GM23248 (cell line): ENCODE measurements at places on chromosomes 1 and 21. TPM values are rescaled to one million over a fixed set of nuclear protein-coding genes. Genes with fewer than 3 reads are reported as not detected.

DNA sequence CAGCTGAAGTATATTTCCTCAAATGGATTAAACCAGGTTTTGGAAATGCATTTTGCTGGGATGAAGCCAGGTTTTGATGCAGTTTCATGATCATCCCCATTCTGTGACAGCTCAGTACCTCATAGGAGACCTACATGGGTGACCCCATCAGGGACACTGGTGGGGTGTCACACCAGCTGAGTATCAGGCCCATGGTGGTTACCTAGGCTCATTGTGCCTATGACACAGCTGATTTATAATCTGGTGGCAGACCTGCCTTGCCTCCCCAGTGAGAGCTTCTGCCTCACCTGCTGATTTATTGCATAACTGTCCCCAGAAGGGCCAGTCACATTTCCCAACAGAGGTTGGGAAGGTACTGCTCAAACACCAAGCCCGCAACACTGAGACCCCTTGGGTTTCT, 3.8 kb downstream of the NCF2 start:
- no peaks in the 10 kb centered on the region for H3K27me3 ChIP-seq
- no peak overlapping the region for H3K27ac ChIP-seq
- H3K4me3 ChIP-seq, result no peak overlapping the region
- no peaks in the 10 kb centered on the region for H3K4me1 ChIP-seq
- DNase-seq, result no peak

GRCh38 chr1:214506972-214507431, 44.4 kb downstream of the PTPN14 start:
- H3K4me1 ChIP-seq, result 0 out of 2 replicates have a peak, but pooled peaks cover 15% of the 10 kb centered on the region
- no peak overlapping the region for H3K4me3 ChIP-seq
- no peaks in the 10 kb centered on the region for H3K27me3 ChIP-seq
- H3K27ac ChIP-seq, result no peak overlapping the region
- no peak for DNase-seq

GRCh38 chr1:16041200-16041599, 2.4 kb upstream of the CLCNKB start:
- no peaks in the 10 kb centered on the region for H3K4me1 ChIP-seq
- no peak overlapping the region for H3K27ac ChIP-seq
- H3K27me3 ChIP-seq, result no peaks in the 10 kb centered on the region

DNA sequence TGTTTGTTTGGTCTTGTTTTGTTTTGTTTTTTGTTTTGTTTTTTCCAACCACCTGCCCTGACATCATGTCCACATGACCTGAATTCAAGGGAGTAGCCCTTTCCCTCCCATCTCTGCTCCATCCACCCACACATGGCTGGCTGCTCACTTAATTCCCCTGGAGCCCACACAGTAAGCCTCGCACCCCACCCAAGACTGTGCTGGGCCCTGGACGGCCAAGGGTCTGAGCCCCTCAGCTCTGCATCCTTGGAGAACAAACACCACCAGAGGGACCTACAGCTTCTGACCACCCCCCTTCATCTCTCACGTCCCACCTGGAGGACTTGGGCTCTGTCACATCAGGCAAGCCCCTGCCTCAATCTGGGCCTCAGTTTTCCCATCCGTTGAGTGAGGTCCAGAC, 39.1 kb downstream of the MATN1 start:
- H3K4me1 ChIP-seq, result no peaks in the 10 kb centered on the region
- peaks cover 15% of the 10 kb centered on the region for H3K27me3 ChIP-seq
- no peak overlapping the region for H3K4me3 ChIP-seq

CHODL gene
- not detected in 2 replicates for total RNA-seq

SOAT1 gene
- total RNA-seq, result 18.2 and 22.4 TPM in 2 replicates

SGIP1 gene
- 2.1 and 4.0 TPM in 2 replicates for total RNA-seq
